ENCODE measurements at places on chromosomes 5 and 9.

GRCh38 chr5:9347541-9348295 lies 198.2 kb downstream of the SEMA5A start:
- DNase-seq: no peak

DNA sequence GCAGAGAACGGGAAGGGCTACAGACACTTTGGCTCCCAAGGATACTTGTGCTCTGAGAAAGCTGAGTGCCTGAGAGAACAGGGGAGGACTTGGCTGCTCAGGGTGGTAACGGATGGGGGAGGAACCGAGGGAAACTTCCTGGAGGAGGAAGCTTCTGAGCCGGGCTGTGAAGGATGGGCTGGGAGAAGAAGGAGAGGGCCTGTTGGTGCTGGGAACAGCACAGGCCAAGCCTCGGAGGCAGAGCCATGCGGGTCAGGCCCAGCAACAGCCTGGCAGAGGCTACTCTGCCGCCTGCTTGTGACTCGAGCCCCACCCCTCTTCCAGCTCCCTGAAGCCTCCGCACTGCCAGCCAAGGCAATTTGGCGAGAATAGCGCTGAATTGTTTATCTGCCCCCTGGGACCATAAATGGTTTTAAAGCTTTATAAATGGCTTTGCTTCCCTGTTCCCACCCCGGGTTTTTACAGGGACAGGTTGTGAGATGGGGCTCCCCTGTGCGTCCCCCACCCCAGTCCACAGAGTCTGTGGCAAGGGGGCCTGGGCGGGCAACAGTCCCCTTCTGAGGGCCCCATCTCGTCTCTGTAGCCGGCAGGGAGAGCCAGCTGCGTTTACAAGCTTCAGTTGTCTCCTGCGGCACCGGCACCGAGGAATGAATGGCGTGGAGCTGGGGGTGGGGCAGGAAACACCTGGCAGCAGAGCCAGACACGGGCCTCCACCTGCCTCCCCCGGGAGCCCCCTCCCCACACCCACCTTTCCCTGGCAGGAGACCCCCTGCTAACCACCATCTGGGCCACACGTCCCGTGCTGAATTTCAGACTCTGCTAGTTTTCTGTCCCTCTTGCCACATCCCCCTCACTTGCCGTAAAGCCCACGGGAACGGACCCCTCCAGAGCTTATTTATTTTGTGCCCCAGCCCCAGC lies 24.4 kb downstream of the FAM163B start:
- DNase-seq: no peak

DNA sequence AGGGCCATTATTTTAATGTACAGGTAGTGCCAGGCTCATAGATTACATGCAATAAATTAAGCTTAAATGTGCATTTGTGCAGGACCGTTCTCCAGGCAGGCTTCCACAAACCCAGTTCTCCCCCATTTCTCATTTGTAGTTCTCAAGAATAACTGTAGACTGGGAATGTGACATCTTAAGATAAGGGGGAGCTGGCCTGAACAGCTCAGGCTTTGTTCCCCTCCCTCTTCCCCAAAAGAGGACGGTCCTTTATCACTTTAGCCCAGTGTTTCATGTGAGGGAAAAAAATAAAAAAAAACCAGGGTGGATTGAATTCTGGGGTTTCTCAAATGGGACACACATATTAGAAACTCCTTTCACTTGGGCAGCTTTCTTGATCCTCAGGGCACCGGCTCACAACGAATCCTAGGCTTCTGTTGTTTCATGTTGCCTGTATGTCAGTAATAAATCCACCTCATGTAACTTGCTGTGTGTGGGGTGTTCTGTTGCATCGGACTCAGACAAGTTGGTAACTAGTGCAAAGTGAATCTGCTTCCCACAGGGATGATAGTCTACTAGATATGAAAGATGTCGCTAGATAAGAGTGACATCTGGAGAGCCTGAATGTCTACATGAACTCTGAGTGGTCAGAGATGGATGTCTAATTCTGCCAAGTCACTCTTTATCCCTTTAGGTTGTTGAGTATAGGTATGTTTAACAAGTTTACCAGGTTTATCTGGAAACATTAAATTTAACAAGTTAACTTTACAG lies 2030.6 kb upstream of the NUDT12 start:
- DNase-seq: no peak

DNA sequence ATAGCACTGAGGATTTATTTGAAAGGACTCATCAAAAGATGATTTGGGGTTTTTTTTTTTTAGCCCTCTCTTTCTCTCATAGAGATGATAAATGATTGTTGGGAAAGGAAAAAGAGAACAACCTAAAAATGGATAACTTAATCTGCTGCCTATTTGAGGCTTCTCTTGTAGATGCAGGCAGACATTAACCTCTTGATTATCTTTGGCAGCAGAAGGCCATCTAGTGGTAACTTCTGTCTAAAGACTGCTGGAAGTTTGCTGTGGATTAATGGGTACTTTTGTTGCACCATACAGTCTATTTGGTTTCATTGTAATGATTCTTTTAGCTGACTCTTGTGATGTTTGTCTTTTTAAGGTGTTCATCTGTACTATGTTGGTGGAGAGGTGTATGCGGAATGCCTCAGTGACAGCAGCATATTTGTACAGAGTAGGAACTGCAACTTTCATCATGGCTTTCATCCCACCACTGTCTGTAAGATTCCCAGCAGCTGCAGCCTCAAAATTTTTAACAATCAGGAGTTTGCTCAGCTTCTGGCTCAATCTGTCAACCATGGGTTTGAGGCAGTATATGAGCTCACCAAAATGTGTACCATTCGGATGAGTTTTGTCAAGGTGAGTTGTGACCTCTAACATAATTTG lies 18.8 kb downstream of the SMIM32 start:
- peak; percentile 39 for DNase-seq

DNA sequence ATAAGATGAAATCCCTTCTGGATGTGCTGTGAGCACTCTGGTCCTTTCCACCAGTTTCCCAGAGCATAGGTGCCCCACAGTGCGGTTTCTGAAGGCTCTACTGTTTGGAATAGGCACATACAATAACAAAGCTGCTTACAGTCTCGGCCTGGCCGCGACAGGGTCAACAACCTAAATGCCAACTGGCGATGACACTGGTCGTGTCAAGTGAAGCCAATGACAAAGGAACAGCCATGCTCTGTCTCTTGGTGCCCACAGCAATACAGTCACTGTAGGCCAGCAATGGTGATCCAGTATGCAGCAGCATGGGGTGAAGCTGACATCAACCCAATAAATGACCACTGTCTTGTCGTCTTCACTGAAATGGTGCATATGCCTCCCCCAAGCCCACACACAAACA lies 47.8 kb upstream of the EQTN start:
- no peak for DNase-seq

DNA sequence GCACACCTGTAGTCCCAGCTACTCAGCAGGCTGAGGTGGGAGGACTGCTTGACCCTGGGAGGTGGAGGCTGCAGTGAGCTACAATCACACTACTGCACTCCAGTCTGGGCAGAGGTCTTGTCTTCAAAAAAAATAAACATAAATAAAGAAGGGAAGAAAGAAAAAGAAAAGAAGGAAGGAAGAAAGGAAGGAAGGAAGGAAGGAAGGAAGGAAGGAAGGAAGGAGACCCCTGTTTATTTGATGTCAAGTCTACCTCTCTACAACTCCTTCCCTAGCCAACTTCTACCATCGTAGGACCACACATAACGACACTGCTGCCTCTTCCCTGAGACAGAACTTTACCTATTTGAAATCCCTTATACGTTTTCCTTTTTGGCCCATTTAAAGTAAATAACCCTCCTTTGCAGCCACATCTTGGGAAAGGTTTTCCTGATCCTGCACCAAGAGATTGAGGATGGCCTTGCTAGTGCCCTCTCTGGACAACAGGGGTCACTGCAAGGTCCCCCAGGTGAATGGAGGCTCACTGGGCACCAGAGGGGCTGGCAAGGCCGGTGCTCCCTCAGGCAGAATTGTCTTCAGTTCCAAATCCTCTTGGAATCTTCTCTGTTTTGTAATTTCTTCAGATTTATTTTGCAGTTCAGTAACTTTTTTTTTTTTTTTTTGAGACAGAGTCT lies 10.5 kb downstream of the RPS14 start:
- peak; percentile 46 for DNase-seq

DNA sequence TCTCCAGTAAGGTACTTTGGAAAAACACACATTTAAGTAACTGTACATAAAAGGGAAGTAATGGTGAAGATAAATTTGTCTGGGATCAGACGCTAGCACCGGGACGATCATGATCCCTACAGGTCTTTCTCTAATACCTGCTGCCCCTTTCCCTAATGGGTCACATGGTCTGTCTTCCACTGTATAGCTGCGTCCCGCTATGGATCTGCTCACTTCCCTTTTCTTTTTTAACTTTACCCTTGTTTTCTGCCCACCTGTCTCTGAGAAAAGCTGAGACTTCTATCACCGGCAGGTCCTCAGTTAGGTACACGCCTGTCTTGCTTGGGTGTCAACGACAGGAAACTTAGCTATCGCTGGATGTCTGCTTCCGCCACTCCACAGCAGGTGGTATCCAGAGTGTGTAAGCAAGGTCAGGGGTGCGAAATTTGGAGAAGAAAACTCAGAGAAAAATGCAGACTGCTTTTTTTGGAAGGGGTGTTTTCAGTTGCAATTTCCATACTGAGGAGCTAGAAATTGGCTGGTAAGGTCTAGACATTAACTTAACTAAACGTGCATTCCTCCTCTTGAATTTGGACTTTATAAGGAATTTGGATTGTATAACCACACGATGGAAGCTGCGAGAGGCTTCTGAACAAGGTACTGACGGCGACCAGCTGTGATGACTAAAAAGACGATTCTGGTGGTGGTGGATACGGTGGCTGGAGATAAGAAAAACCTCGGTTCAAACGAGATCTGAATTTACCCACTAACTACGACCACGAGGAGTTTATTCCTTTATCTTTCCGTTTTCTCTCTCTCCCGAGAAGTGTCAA lies 1.1 kb upstream of the ICE1 start:
- DNase-seq: peak; percentile 16

GRCh38 chr9:27856054-27856453 lies 282.8 kb upstream of the C9orf72 start:
- DNase-seq: no peak

- peak; percentile 93 for DNase-seq
Observed at GRCh38 chr9:81737871-81738507, 48.6 kb upstream of the TLE1 start.

DNA sequence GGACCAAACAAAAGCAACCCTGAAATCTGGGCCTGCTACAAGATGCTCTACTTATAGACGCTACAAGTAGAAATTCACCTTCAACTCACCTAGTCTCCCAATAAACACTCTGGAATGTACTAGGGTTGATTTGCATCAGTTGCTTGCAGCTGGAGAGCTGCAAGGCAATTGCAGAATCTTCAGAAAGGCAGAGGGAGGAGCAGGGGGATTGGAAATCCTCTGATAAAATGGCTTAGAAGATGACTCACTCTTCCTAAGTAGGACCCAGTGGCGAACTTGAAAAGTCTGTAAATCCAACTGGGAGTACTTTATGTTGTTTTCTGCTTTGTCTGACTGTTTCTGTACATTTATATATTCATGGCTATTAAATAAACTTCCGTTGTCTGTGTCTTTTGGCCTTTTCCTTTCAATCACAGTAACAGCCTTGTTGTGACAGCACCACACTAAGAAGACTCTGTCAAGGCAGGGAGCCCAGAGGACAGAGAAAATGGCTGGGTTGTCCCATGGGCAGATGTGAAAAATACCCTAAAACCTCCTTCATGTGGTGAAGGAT lies 14.7 kb upstream of the MLLT3 start:
- no peak for DNase-seq

- no peak for DNase-seq
Observed at GRCh38 chr5:45098483-45098882, 289.7 kb downstream of the MRPS30 start.

DNA sequence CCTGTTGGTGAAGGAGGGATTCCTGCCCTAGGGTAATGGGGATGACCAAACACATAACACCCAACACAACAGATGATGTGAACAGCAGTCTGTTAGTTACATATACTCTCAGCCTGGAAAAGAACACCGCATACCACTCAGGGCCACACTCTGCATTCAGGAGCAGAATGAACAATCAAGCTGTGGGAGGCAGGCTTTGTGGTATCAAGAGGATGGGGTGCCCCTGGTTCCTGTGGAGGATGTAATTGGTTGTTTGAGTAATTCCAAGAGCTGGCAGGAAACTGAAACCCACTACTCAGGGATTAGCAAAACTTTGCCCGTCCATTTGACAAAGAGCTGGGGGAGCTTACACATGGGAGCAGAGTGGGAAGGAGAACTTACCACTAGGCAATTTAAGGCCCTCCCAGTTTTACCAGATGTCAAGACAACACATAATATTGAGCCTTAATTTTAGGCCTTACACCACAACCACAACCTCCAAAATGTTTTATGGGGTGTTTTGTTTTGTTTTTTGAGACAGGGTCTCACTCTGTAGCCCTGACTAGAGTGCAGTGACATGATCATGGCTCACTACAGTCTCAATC lies 15.6 kb upstream of the PRKAA1 start:
- DNase-seq: no peak

DNA sequence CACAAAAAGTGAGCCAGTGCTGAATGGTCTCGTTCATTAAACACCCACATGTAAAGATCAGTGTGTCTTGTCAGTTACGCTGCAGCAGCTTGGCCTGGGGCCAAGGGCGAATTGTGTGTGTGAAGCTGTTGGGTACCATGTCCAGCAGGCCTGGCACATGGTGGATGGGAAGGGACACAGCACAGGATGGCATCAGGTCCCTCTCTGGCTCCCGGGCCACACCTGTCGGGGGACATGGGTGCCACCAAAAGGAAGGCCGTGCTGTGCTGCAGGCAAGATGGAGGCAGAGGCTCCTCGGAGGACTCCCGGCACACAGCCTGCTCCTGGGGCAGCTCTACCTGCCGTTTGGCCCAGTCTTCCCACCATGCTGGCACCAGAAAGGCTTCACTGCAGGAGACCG lies 32.0 kb downstream of the NKD2 start:
- DNase-seq: no peak

DNA sequence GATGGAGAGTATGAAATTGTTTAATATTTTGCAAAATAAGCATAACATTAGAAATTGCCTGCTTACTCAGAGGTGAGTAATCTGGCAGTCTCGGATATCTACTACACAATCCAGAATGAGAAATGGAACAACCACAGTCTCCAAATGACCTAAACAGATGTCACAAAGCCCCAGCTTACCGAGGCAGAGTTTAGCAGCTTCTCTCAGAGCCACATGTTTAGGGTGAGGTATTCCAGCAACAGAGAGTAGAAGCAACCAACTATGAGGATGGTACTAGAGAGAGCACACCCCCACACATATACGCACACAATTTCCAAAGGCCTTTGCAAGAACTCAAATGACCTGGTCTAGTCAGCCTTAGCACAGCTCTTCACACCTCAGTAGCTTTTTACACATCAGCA lies 122.7 kb upstream of the LPAR1 start:
- DNase-seq: peak; percentile 75

DNA sequence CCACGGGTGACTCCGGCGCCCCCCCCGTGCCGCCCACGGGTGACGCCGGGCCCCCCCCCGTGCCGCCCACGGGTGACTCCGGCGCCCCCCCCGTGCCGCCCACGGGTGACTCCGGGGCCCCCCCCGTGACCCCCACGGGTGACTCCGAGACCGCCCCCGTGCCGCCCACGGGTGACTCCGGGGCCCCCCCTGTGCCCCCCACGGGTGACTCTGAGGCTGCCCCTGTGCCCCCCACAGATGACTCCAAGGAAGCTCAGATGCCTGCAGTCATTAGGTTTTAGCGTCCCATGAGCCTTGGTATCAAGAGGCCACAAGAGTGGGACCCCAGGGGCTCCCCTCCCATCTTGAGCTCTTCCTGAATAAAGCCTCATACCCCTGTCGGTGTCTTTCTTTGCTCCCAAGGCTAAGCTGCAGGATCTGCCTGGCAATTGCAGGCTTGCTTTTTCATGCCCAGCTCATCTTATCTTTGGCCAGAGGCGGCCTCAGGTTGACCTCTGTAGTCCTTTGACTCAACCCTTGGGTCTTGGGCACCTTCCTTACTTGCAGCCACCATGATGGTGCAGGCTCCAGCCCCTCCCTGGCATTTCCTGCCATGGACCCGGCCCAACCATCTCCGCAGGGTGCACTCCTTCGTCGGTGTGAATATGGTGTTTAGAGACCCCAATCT lies 9.8 kb downstream of the CEL start:
- DNase-seq: no peak

Measured in EL (cell line).